ENCODE measurements at places on chromosomes 1 and 21.
A peak's percentile ranks its signal among the peaks of the same experiment; 100 is the strongest.

- DNase-seq = no peak
Measured at GRCh38 chr1:60596791-60597750, 485.3 kb upstream of the NFIA start.

DNA sequence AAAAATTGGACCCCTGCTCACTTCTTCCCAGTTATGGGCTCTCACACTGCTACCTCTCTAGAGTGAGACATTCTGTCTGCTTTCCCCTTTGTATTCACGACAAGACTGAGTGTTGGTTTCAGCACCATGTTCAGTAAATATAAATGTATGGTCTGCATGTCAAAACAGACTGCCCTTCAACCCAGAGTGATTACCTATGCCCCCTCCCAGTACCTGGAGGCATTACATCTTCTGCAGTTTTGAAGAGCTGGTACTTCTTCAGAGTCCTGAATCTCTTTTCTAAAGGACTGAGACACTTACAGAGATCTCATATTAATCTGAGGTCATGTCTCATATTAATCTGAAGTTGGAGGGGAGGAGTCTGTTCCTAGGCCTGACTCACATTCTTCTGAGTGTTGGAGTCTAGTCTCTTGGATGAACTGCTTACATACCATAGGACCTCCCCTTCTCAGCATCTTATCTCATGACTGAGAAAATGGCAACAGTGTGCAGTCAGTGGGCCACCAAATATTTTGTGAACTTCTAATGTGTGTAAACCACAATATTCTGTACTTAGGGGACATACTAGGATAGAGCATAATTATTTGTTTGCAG, 80.3 kb downstream of the RGL1 start:
- no peak for DNase-seq

GRCh38 chr21:43210454-43211071, 41.8 kb downstream of the CRYAA start:
- peak; percentile 2 for DNase-seq

GRCh38 chr1:247298701-247299100, 33.0 kb downstream of the ZNF496 start:
- DNase-seq = no peak

DNA sequence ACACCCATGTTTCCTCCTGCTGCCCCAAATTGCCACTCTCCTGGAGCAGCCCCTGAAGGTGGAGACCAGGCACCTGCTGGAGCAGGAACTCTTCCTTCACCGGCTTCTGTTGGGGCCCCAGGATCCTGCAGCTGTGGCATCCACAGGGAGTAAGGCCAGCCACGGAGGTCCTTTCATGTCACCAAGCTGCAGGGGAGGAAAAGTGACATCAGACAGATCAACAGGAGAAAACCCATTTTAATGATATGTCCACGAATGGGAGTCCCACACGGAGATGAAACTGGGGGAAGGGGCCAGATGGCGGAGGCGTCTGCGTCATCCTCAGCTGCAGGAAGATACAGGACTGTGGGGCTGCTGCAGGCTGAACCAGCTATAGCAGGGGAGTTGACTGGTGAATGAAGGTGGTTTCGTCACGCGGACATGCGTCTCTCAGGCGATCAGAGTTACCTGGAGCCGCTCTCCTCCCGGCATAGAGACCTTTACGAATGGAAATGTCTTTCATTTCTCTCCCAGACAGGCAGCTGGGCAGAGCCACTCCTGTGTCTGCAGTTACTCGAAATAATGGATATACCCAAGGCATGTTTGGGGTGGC, 9.9 kb downstream of the TP73 start:
- no peak for DNase-seq

- DNase-seq = no peak
Measured at GRCh38 chr1:210477328-210477924, 148.7 kb downstream of the HHAT start.

DNA sequence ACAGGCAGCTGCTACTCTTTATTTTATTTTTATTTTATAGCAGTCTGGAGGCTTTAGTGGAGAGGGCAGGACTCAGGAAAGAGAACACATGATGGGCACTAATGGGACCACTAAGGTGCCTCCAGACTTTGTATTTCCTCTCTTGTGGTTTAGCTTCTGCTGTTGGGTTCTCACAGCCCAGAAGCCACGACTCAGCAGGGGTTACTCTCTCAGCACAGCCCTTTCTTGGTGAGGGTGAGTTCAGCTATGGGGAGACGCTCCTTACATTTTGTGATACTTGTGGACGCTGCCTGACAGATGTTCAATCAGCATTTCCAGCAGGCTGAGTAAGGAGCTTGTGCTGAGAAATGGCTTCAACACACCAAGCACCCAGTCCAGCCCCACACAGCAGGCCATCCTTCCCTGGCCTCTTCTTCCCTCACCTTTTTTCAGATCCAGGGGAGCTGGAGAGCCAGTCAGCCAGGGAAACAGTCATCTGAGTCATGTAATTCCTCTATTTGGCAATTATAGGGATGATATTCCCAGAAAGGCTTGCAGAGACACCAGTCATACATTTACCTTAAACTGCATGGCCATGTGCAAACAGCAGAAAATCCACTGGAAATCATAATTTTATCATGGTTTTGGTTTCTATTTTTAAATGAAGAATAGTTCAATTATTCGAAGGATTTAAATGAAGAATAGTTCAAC, 53.2 kb upstream of the RAB3GAP2 start:
- DNase-seq = no peak

DNA sequence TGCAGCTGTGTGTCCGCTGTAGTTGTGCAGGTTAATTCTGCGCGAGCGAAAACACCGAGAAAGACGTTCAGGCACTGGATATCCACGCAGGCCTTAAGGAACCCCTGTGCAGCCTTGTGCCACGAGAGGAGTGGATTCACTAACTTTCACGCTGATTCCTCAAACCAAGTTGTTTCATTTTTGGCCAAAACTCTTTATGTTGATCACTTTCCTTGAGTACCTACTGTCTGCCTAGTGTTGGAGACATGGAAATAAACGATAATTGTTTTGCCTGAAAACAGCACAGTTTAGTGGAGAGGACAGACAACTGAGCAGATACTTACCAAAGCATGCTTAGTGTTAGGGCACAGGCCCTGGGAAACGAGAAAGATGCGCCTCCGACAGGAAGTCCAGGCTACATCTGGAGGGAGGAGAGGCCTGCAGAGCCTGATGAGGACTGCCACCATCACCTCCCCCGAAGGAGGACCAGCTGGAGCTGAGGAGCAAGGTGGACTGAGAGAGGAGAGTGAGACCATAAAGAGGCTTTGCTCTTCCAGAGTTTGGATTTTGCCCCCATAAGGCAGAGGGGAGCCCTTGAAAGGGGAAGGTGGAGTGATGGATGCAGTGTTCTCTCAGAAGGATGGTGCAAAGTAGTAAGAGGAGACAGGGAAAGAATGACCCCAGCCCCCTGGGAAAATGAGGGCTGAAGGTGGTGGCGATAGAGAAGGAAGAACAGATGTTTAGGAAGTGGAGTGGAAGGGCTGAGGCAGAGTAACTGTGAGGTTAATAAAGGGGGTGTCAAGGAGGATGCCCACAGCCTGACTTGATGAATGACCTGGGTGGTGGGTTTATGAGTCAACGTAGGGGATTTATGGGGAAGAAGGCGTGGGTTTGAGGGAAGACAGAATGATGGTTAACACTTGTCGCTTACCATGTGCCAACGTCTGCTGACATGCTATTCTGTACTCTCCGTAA, 956 bp upstream of the SCAF4 start:
- DNase-seq = no peak

GRCh38 chr1:159791461-159791860, 10.7 kb downstream of the DUSP23 start:
- DNase-seq = no peak

DNA sequence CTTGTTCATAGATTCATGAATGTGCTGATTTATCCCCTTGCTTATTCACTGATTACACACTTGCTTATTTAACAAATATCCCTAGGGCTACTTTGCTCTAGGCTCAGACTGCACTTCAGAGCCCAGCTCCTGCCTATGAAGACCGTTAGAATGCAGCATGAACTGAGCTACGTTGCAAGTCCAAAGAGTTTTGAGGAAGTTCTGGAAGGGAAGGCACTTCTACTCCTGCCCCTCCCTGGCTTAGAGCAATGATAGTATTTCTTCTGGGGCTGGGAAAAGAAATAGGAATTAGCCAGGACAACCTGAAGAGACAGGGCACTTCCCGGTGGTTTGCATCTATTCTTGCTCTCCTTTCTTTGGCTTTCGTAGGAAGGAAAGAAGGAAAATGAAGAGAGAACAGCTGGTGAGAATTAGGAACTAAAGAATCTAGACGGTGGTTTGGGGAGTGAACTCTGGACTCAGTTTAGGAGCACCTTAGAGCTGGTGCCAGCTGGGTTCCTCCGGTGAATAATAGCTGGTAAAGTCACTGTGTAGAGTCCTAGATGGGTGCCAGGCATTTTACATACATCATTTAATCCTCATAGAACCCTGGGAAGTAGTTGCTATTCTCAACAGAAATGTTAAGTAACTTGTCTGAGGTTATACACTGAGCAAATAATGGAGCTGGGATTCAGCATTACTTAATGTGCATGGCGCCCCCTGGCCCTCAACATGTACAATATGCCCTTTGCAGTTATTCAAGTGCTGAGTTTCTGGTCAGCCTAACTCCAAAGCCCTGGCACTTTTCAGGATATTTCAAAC, 65.9 kb downstream of the NDUFS5 start:
- no peak for DNase-seq

- no peak for DNase-seq
Measured at GRCh38 chr1:181397845-181398244, 85.5 kb upstream of the CACNA1E start.

GRCh38 chr1:248421384-248421783, 18.5 kb downstream of the OR2T1 start:
- DNase-seq = no peak

DNA sequence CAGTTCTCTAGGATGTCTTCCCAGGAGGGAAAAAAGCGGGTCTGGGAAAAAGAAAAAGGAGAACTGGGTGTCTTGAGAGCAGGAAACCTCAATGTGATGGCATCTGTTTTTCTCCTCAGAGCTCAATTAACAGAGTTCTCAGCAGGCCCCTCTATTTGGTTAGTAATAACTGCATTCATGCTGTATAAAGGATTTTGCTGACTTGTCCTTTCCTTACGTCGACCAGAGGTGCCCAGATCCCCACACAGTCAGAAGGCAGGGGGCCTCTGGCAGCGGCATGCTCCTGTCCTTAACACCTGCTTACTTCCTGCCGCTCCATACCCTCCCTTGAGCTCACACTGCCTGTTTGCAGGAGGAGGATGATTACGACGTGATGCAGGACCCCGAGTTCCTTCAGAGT, 12.3 kb downstream of the PSMD4 start:
- DNase-seq = no peak

DNA sequence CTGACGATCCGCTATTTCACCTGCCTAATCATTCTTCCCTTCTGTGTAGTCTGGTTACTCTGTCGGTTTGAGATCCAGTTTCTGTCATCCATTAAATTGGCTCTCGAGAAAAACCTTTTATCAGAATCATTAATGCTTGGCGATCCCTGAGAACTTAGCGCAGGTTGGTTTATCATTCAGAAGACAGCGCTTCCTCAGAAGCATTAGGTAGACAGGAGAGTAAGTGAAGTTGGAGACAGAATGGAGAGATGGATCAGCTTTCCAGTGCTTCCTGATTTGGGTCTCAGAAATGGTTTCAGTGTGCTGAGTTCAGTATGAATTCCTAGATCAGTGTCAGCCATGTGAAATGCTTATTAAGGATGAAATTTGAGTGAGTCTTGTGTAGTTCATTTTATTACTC, 1.3 kb downstream of the USP1 start:
- DNase-seq = no peak

- no peak for DNase-seq
Measured at GRCh38 chr1:67316180-67316902, 8.7 kb downstream of the IL12RB2 start.

DNA sequence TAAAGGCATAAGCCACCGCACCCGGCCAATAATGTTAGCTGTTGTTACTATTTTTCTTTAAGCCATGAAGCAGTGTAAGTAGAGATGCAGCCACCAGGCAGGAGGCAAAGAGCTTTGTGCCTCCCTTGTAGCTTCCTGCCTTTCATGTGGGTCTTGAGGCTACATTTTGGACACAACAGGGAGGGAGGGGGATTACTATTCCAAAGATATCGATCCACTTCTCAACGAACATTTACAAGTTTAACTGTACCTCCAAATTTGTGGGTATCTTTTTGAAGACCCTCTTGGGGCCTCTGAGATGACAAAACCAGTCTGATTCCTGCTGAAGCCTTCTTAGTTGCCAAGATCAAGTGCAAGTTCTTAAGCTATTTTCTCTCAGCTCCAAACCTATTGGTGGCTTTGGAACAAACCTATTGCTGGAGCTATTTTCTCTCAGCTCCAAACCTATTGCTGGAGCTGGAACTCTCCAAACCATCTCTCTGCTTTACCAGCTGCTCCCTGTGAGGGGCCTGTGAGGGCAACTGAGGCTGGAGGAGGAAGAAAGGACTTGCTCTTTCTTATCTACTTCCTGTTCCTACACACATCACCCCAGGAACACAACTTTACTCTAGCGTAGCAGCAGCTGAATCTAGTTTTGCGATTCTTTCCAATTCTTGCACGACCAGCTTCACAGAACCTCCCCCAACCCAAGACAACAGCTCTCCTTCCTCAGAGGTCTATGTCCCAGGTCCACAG, 16.1 kb upstream of the RCAN3 start:
- DNase-seq = no peak

- DNase-seq = no peak
Measured at GRCh38 chr21:35366394-35367080, 317.4 kb upstream of the RUNX1 start.

DNA sequence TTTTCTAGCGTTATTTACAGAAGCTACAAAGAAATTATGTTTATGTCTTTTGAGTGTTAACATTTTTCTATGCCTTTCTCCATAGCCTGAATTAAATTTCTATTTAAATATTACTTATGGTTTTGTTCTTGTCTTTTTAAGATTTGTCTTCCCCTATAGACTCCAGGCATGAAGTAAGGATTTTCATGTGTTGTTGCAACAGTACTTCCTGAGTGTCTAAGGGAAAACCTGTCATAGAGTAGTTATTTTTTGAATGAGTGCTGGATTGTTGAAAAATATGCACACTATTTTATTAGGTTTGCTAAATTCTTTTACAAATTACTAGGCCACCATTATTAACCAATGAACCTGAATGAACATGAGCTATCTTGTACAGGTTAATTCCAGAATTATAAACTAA, 27.1 kb downstream of the SAMSN1 start:
- DNase-seq = no peak

GRCh38 chr1:201229771-201230635, 39.4 kb downstream of the IGFN1 start:
- DNase-seq = no peak

- peak; percentile 11 for DNase-seq
Measured at GRCh38 chr1:55640708-55641473, 425.7 kb upstream of the USP24 start.

GRCh38 chr1:212561501-212561931, 47.0 kb upstream of the ATF3 start:
- no peak for DNase-seq

DNA sequence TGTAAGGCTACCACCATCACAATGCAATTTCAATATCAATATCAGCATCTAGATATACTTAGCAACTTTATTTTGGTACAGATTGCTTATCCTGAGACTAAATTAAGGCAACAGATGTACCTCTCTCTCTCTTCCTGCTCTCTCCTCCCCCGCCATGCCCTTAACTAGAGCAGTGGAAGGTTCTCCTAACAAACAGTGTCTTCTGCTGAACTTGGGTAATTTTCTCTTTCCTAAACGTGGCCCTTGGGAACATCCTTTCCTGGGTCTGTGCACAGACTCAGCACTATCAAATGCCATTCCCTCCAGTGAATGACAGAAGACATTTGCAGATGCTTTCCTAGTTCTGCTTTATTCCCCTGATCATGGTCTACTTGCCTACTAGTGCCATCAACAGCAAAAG, 85.6 kb upstream of the TTC39A start:
- DNase-seq = no peak

Measured in activated CD4-positive, alpha-beta T cell treated with anti-CD3 and anti-CD28 coated beads for 1 hour (primary cell).